Anterior cingulate cortex (tissue), 58 donors: ENCODE measurements at places on chromosomes 11 and 22.

DNA sequence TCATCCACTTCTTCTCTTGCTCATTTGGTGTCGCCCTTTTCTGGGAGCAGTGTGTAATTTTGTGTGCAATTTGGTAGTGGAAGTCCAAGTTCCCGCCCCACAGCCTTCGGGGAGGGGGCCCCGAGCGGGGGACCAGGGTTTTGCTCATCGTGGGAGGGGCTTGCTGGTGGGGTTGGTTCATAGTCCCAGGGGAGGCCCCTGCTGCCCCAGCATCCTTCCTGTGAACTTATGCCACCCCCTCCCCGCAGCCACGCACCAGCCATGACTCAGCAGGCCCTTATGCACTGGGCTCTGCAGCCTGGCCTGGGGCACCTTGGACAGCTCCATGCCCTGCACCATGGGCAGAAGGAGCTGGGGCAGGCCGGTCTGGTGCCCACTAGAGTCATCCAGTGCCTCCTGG lies 1183.6 kb downstream of the BRD1 start:
- DNase-seq: no peak

DNA sequence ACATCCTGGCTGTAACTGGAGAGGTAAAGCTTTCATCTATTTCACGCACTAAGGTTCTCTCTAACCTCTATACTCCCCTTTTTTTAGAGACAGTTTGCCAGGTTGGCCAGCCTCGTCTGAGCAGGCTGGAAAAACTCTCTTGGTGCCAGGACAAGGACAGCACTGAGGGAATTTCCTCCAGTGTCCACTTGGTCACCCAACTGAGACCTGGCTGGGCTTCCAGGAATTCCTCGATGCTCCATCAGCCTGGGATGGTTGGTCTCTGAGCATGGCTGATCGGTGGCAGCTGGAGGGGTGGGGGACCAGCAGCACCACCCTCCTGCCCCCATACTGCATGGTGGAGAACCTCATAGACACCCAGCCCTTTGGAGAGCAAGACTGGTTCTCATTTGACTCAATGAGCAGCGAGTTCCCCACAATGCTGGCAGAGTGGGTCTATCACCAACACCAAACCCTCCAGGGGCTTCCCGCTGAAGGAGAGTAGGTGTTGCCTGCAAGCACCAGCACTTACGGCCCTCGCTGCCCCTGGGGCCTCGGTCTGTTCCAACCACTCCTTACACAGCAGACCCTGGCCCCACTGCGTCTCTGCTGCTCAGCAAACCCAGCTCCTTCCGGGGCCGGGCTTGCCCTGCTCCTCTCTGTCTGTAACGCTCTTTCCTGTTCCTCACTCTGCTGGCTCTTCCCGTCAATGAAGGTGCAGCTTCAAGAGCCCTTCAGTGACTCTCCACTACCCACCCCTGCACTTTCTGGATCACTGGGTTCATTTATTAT lies 122.2 kb downstream of the ST3GAL4 start:
- no peak for DNase-seq

GRCh38 chr11:3879967-3880542 lies 24.6 kb downstream of the STIM1 start:
- DNase-seq: no peak

- no peak for DNase-seq
Measured at GRCh38 chr11:45815747-45816146, 10.8 kb downstream of the SLC35C1 start.

DNA sequence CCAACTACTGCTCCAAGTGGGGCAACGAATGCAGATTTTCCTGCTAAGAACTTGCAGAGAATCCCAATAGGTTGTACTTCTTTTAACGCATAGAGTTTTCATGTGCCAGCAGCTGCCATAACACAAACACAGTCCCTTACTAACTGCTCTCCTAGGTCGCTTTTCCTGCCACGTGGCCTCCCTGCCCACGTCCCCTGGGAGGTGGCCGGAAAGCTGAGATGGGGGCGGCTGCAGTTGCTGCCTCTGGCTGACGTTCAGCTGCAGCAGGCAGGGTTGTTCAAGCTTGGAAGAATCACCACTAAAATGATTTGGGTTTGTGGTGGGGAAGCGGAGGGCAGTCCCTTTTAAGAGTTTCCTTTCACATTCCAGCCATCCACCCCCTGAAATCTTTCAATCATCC lies 39.3 kb downstream of the ZNF202 start:
- DNase-seq: peak; percentile 36

DNA sequence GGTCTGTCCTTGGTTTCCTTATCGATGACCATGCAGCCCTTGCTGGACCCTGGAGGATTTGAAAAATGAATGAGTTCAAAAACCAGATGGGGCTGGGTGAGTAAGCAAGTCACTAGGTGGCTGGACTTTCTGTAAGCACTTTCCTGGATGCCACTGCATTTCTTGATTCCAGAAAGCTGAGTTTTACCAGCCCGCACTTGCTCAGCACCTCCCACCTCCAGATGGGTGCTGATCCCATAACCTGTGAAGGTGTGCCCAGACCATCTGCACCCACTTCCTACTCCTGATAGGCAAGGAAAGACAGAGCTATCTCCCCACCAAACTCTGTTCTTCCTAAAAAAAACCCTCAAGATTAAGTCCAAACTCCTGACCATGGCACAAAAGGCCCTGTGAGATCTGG lies 21.1 kb downstream of the ASCC2 start:
- DNase-seq: no peak
